Pons (tissue), 1 donor: ENCODE measurements at places on chromosomes 6 and 20.

DNA sequence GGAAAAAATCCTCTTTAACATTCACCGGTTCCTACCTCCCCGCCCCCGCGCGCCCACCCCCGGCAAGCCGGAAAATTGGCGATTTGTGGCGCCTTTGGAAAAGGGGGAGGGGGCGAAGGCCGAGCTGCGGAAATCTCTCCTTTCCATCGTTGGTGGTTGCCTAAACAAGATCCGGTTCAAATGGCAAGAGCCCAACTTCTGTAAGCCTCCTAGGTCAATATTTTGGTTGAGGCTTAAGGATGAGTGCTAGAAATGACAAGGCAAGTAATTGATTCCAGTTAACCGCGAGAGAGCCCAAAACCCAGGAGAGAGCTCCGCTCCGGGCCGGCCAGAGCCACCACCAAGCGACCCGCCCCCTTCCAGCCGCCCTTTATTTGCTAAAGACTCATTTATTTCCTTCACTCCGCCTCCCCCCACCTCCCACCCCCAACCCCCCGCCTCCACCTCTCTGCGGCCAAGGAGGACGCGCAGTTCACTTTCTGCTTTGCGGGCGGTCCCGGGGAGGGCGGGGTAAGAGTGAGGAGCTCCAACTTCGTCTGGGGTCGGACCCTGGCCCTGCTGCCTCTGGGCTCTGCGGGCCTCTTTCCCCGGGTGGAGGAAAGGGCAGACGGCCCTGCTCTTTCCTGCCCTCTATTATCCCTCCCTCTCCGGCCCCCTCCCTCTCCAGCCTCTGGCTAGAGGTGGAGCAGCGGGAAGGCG is 838 bp upstream of the NKX2-2 start:
- DNase-seq, result peak; percentile 42

DNA sequence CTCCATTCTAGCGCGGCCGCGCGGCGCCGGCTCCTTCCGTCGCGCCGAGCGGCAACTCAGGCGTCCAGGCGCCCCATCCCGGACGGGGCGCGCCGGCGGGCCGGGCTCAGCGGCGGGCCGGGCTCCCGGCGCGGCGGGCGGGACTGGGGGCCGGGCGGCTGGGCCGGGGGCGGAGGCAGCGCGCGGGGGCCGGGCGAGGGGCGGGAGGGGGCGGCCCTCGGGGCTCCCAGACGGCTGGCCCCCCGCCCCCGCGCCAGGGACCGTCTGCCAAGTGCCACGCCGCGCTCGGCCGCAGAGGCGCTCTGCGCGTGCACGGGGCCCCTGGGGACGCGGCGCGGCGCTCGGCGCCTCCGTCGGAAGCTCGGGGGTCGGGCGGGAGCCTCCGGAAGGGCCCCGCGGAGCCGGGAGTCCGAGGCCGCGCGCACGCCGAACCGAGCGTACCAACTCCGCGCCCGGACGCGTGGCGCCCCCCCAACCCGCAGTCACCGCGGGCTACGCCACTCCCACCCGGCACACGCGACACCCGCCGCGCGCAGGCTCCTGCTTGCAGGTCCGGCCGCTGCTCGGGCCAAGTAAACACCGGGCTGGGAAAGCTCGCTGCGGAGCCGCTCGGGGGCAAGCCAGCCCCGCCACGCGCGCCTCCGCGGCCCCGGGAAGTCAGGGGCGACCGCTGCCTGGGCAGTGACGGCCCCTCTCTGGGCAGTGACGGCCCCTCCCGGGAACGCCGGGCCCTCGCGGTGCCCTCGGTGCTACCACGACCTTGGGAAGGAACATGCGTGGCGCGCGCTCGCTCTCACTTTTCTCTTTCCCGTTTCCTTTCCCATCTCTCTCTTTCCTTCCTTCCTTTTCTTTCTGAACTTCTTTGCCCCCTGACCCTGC is at the start of gene PREX1:
Gene PREX1 (minus strand): TSS at position 145 of the 879 bp plus-strand sequence. CDS start 139 bp downstream, at position 6.
- DNase-seq, result peak; percentile 69

- no peak for DNase-seq
These were observed 93.9 kb downstream of the FOXO3 start for GRCh38 chr6:108654465-108655106.

GRCh38 chr6:20835315-20836010 is 301.2 kb downstream of the CDKAL1 start:
- no peak for DNase-seq

DNA sequence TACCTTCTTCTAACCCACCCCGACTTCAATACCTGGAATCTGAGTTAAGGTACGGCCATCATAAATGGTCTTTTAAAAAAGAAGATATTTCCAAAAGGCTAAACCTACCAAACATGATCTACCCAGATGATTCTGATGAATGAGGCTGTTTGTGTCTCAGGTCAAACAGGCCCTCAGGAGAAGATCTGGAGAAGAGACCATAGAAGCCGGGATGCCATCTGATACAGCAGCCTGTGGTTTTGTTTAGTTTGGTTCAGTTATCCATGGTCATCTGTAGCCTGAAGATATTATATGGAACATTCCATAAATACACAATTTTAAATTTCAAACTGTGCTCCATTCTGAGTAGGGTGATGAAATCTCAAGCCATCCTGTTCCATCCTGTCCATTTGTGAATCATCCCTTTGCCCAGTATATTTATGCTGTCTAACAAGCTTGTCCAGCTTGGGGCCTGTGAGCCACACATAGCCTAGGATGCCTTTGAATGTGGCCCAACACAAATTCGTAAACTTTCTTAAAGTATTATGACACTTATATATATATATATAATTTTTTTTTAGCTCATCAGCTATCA is 4.0 kb upstream of the CAP2 start:
- no peak for DNase-seq

DNA sequence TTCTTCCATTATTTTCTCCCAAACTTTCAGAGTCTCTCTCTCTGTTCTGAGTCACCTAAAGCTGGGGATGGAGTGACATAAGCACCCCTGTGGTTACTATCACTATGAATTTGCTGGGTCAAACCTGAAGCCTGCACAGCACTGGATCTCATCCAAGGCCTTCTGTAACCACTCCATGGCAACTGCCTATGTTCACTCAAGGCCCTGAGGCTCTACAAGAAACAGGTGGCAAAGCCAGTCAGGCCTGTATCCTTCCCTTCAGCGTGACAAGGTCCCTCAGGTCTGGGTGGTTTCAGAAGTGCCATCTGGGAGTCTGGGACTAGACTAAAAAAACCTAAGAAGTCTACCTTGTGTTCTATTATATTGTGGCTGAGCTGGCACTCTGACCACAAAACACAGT is 1278.8 kb upstream of the EYS start:
- no peak for DNase-seq

DNA sequence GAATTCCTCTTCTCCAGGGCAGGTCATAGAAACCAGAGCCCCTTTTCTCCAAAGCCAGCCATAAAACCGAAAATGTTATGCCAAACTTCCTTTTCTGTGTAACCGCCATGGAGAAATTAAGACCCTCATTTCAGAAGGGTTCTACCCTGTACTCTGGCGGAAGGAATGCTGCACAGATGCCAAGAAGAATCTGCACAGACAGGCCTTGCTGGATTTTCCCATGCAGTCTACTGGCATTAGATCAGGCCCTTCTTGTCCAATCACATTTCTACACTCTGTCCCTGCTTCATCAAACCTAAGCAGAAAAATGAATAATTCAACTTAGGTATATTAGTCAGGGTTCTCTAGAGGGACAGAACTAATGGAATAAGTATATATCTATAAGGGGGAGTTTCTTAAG is 43.2 kb upstream of the MC3R start:
- no peak for DNase-seq

DNA sequence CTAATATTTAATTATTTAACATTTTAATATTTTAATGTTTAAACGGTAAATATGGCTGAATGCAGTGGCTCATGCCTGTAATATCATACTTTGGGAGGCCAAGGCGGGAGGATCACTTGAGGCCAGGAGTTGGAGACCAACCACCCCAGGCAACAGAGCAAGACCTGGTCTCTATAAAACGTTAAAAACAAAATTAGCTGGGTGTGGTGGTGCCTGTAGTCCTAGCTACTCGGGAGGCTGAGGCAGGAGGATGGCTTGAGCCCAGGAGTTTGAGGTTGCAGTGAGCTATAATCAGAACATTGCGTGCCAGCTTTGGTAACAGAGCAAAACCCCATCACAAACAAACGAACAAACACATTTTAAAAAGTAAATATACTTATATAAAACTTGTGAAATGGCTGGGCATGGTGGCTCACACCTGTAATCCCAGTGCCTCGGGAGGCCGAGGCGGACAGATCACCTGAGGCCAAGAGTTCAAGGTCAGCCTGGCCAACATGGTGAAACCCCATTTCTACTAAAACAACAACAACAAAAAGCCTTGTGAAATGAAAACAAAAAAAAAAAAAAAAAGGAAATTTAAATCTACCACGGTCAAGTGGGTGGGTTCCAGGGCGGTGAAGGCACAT is 8.2 kb downstream of the SRXN1 start:
- no peak for DNase-seq

GRCh38 chr6:2876210-2877056 is 26.7 kb downstream of the SERPINB9 start:
- peak; percentile 60 for DNase-seq

DNA sequence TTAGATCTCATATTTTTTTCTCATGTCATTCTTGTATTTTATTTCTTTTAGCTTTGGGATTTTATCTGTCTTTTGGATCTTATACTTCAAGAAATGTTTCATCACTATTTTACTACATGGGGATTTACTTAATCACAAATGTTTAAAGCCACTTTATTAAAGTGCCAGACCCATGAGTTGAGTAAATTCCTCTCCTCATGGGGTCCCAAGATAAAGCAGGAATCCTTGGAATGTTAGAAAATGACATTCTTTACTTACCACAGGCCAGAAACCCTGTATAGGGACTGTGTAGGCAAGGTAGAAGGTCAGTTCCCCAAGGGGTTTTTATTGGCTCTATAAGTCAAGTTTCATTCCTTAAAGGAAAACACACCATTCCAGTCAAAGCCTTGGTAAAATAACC is 28.4 kb upstream of the OR2J2 start:
- DNase-seq, result no peak

- DNase-seq, result no peak
These were observed 134.2 kb downstream of the DLL1 start for GRCh38 chr6:170156448-170157375.

- peak; percentile 22 for DNase-seq
These were observed 31.2 kb downstream of the CEP43 start for GRCh38 chr6:167030222-167031072.

GRCh38 chr6:14799928-14800327 is 445.9 kb upstream of the JARID2 start:
- DNase-seq, result peak; percentile 84

GRCh38 chr6:124205921-124206320 is 402.3 kb downstream of the NKAIN2 start:
- no peak for DNase-seq

DNA sequence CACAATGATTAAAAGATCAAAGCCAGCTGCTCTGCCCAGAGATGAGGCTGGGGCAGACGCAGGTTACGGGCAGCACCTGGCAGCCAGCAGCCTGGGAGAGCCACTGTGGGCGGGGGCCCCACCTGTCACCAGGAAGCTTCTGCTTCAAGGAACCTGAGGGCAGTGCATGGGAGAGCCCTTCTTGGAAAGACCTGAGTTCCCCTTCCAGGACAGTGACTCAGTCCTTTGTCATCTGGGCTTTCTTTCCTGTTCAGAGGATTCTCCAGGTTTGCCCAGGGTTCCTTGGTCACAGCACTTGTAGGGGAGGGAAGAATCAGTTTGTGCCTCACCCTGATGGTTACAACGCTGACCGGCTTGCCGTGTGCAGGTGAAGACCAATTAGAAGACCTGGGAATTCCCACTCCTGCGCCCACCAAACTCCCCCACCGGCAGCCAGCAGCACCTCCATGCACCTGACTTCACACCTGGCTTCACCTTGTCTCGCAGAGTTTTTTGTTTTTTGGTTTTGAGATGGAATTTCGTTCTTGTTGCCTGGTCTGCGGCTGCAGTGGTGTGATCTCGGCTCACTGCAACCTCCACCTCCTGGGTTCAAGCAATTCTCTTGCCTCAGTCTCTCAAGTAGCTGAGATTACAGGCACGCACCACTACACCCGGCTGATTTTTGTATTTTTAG is 2.0 kb downstream of the ZBP1 start:
- DNase-seq, result no peak

GRCh38 chr6:156879591-156879990 is 102.4 kb downstream of the ARID1B start:
- DNase-seq, result no peak

DNA sequence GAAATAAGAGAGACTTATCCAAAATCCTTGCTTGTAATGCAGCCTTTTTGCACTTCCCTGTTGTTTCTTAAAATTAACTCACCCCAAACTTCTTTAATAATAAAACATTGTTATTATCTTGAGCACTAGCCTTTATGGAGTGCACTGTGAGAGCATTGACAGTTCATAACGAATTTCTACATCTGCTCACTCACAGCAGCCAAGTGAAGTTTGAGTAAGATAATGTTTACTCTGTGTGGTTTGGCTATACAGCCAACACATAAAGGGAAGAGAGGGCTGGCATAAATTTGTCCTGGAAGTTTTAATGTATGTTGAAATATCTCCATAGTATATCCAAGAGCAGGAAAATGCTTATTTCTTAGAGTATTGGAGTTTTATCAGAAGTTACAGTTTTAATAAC is 227.9 kb downstream of the FRK start:
- no peak for DNase-seq

DNA sequence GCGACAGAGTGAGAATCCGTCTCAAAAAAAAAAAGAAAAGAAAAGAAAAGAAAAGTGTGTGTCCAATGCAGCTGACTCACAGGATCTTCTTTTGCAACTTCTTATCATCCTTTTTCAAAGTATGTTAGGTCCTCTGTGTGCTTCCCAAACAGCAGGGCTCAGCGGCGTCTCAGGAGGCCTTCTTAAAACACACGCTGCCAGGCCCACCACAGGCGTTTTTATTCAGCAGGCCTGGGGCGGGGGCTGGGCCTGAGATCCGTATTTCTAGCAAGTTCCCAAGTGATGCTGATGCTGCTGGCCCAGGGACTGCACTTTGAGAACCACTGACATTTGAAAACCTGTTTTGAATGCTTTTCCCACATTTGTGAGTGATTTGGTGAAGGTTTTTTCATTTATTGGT is 57.1 kb downstream of the PSMG4 start:
- DNase-seq, result no peak

DNA sequence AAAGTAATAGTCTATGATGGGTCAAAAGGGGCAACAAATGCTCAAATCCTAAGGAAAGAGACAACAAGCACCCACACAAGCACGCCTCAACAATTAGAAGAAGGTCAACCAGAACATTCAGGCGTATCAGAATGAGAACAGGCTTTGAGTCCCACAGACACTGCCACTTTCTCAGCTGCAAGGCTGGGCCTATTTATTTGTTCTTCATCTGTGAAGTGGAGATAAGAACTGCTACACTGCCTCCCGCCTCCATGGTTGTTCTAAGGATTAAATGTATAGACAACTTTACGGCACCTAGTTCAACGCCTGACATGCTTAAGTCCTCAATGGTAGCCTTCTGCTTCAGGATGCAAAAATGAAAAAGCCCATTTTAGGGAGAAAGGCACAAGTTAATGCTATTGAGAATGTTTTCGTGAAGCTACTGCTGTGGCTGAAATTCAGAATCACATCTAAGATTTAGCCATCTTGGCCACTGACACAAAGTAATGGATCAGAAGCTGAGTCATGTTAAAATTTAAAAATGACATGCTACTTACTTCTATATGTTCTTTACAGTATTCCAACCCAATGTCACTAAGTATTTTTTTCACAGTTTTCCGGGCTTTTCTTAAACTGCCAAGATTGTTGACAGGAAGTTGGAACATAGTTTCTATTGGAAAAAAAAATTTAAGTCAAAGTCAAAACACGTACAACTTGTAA is 27.7 kb downstream of the ADNP start:
- no peak for DNase-seq
